ENCODE measurements at places on chromosomes 12 and 14. TPM values are rescaled to one million over a fixed set of nuclear protein-coding genes. Genes with fewer than 3 reads are reported as not detected.

The IL22 gene
- total RNA-seq = not detected

The TAS2R20 gene
- not detected for total RNA-seq

The HOXC10 gene
- total RNA-seq = 2.8 TPM

The CELA1 gene
- not detected for total RNA-seq

The OASL gene
- 1.7 TPM for total RNA-seq

The PMCH gene
- not detected for total RNA-seq

The CIROP gene
- not detected for total RNA-seq

The FGF23 gene
- total RNA-seq = not detected

The SLC38A4 gene
- 0.16 TPM for total RNA-seq

The SLC24A4 gene
- 0.41 TPM for total RNA-seq

The SDR9C7 gene
- 0.05 TPM for total RNA-seq

The MYF5 gene
- total RNA-seq = not detected

The SAMD4A gene
- total RNA-seq = 16.3 TPM

The FAM186B gene
- total RNA-seq = 0.15 TPM

The SLC25A21 gene
- total RNA-seq = 0.53 TPM
